Posterior cingulate gyrus (tissue), 11 donors: ENCODE measurements at places on chromosomes 2 and 18.

- no peak for DNase-seq
Measured at GRCh38 chr2:114034742-114035141, 144.9 kb downstream of the ACTR3 start.

- no peak for DNase-seq
Measured at GRCh38 chr2:217114117-217114516, 254.3 kb upstream of the TNP1 start.

DNA sequence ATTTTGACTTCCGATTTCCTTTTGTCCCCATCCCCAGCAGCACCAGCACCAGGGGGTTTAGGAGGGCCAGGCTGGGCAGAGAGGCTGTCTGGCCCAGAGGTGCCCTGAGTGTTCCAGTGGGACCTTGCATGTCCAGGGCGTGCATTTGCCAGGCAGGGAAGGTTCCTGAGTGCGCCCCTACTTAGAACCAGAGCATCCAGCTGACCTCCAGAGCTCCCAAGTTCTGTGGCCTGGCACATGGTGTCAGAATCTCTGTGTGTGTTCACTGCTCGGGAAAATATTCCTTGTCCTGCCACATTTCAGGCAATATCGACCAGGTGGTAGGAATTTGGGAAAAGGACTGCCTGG is 5.5 kb downstream of the SIX3 start:
- no peak for DNase-seq

- DNase-seq = no peak
Measured at GRCh38 chr2:122515731-122516290, 760.4 kb downstream of the TSN start.

DNA sequence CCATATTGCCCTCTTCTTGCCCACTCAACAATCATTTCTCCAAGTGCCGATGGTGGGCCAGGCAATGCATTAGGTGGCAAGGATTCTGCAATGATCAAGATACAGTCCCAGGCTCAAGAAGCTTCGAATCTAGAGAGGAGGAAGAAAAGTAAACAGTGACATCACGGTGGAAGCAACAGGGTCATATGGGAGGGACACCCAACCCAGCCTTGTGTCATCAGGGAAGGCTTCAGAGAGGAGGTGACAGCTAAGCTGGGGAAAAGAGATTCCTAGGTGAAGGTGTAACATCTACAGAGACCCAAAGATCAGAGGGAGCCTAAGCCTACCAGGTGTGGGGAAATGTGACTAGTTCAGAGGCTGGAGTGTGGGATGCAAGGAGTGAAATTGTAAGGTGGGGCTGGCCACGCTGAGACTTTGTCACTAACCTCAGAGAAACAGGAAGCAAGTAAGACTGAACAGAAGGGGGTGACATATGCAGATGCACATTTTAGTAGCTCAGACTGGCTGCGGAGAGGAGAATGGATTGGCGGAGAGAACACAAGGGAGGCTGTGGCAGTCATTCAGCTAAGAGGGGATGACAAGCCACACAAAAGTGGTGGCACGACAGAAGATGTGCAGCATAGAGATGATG is 104.9 kb downstream of the ANKRD44 start:
- DNase-seq = no peak
